Activated T-helper 2 cell treated with anti-CD3 and anti-CD28 coated beads, Interferon-gamma antibody, Interleukin-2, Interleukin-4, amounts not matched to agents 10 μg/mL and 5 μg/mL and 100 μg/mL, durations not matched to agents 14 hours and 24 hours and 36 hours (primary cell): ENCODE measurements at places on chromosomes 7 and 10.
A peak's percentile ranks its signal among the peaks of the same experiment; 100 is the strongest.

GRCh38 chr10:49662169-49662830 is 17.2 kb upstream of the C10orf53 start:
- DNase-seq: no peak
- no peaks in the 10 kb centered on the region for H3K27me3 ChIP-seq
- H3K4me1 ChIP-seq: no peaks in the 10 kb centered on the region
- no peaks in the 10 kb centered on the region for H3K36me3 ChIP-seq

GRCh38 chr7:148507787-148508186 is 82.8 kb upstream of the C7orf33 start:
- peak overlapping the region; percentile 53 for H3K27ac ChIP-seq
- H3K36me3 ChIP-seq: no peaks in the 10 kb centered on the region
- no peak overlapping the region for H3K4me3 ChIP-seq
- DNase-seq: no peak
- H3K4me1 ChIP-seq: peaks cover 19% of the 10 kb centered on the region

DNA sequence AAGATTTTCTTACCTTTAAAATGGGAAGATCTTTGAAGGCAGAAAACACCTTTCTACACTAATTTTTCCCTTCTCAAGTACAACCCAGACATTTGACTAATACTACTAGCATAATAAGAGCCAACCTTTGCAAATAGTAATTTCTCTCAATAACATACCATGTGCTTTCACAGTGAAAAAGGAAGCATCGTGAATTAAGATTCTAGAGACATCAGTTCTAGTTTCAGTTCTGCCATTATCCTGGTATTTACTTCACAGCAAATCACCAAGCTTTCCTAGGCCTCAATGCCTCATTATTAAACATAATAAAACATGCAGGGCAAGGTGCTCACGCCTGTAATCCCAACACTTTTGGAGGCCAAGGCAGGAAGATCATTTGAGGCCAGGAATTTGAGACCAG is 24.9 kb downstream of the GSAP start:
- H3K36me3 ChIP-seq: no peaks in the 10 kb centered on the region
- peaks cover 10% of the 10 kb centered on the region for H3K4me1 ChIP-seq
- DNase-seq: no peak
- no peak overlapping the region for H3K4me3 ChIP-seq
- no peak overlapping the region for H3K27ac ChIP-seq
- peaks cover 2% of the 10 kb centered on the region for H3K27me3 ChIP-seq

DNA sequence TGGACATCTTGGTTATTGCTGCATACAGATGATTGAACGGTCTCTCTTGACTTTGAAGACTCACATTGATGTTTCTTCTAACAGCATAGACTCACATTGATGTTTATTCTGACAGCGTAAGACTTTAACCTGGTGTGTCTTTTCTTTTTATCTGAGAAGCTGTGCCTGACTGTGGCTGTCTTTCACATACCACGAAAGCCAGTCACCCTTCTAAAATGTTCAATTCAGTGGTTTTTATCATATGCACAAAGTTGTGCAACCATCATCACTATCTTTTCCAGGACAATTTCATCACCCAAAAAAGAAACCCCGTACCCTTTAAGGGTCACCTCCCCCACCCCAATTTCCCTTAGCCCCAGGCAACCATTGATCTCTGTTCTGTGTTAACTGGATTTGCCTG is 24.7 kb downstream of the CELF2 start:
- peaks cover 37% of the 10 kb centered on the region for H3K27me3 ChIP-seq
- no peak overlapping the region for H3K27ac ChIP-seq
- no peaks in the 10 kb centered on the region for H3K36me3 ChIP-seq
